ENCODE measurements at places on chromosomes 1 and 21.

DNA sequence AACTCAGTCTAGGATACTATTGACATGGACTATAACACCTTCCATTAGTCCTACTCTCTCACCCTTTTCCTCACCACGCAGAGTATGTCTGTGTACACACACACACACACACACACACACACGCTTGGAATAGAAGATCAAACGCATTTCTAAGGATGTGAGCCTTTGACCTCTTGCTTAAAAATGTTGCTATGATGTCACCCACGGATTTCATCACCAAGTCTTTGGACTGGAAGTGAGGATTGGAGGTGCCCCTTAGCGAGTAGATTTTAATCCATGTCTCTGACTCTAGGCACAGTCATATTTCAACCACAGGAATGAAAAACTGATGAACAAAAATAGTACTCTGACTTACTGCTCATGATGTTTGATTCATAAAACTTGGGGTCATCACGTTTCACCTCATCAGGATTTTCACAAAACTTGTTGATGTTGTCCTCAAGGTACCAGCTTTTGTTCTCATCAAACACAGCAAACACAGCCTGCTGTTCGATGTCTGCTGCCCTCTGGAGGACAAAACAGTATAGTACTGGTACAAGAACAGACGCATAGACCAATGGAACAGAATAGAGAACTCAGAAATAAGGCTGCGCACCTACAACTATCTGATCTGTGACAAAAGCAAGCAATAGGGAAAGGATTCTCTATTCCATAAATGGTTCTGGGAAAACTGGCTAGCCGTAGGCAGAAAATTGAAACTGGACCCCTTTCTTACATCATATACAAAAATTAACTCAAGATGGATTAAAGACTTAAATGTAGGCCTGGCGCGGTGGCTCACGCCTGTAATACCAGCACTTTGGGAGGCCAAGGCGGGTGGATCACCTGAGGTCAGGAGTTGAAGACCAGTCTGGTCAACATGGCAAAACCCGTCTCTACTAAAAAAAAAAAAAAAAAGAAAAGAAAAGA lies 39.9 kb downstream of the F5 start:
- DNase-seq: peak; percentile 33

GRCh38 chr1:83102630-83103071 lies 896.3 kb downstream of the TTLL7 start:
- DNase-seq: no peak

DNA sequence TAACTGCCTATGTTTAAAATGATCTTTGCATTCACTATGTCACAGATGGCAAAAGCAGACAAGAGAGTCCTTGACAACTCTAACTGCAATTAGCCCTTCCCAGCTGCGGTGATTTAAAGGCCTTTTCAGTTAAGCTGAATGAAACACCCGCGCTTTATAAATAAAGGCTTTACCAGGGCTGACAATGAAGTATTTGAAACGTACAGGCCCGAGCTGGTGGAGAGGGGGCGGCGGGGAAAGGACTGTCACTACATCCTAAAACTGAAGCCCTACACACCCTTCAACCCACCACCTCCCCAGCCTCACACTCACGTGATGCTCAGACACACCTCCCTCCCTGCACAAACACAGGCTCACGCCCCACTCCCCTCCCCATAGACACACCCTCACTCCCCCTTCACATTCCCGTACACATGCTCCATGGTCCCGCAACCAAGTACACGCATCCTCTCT lies 45.5 kb downstream of the GRIK3 start:
- no peak for DNase-seq

GRCh38 chr1:48966583-48966982 lies 189.9 kb upstream of the BEND5 start:
- no peak for DNase-seq

GRCh38 chr1:56472860-56473259 lies 106.5 kb downstream of the PLPP3 start:
- DNase-seq: no peak

DNA sequence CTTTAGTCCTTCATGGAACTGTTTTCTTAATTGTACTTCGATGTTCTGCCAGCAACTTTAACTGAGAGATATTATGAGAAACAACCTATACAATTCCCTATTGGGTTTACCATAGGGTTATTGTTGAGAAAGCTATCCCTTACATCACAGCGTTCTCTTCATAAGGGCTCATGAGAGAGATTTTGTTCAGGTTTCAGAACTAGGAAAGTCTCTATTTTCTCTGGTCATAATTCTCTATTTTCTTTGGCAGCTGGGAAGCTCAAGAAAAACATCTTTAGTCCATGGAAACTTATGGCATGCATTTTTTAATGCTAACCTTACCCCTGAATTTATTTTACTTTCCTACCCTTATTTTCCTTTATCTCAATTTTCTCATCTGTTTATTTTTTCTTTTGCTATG lies 38.2 kb downstream of the NMNAT2 start:
- no peak for DNase-seq

Data from MG63 (cell line).